ENCODE measurements at places on chromosomes 5 and 9. TPM values are rescaled to one million over a fixed set of nuclear protein-coding genes. Genes with fewer than 3 reads are reported as not detected.

The OBP2B gene
- not detected for total RNA-seq

The BASP1 gene
- 2.4 TPM for total RNA-seq

The SMIM33 gene
- total RNA-seq: not detected

The CIZ1 gene
- 9.4 TPM for total RNA-seq

The GALNT10 gene
- total RNA-seq: 30.2 TPM

The NCBP1 gene
- 22.9 TPM for total RNA-seq

The TEK gene
- total RNA-seq: 108 TPM

The ORM1 gene
- not detected for total RNA-seq

The GABRA1 gene
- not detected for total RNA-seq

- no peak for DNase-seq
These were observed 400.7 kb downstream of the PSAT1 start for GRCh38 chr9:78697618-78698017.

DNA sequence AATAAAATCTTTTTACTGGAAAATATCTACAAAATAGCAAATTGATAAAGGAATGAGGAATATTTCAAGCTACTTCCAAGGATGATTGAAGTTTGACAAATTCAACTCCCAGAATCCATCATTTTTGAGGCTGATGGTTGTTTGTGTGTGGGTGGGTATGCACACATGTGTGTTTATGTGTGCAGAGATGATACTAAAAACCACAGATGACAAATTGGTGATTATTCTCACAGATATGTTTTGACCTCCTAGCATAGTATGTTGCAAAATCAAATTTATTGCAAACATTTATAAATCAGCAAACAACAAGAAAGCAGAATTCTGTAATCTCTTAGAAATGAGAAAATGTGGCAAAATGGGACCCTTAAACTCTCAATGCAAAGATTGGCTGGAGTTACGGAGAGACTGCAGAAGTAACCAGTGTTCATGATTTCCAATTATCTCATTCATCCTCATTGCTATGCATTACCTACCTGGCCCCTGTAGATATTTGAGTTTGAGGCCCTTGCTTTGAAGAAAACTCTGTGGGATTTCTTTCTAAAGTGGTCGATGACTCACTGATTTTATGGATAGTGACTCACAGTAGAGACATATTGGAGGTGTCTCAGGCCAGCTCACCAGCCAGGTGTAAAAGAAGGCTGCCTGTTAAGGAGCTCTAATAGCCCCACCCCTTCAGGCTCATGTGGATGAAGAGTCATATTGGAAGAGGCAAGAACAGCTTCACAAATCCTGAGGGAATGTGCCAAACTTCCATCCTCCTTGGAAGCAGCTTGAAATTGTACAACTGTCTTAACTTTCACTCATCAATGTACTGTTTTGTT lies 44.6 kb upstream of the TMC1 start:
- peak; percentile 76 for DNase-seq

DNA sequence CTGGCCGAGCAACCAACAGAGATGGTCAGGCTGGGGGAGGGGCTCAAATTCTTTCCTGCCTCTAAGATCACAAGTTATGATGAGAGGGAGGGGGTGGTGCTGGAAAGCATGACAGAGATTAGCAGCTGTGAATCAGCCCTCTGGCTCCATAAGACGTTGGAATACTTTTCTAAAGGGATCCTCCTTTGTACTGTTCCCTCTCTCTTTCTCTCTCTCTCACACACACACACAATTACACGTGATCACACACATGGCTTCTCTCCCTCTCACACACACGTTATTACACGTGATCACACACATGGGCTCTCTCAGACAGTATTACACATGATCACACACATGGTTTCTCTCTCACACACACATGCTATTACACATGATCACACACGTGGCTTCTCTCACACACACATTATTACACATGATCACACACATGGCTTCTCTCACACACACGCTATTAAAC lies at the start of gene SLC45A2:
TSS of gene SLC45A2 (minus strand) at position 23 of the 454 bp plus-strand sequence. CDS start 110 bp downstream, outside the sequence.
- DNase-seq: no peak

DNA sequence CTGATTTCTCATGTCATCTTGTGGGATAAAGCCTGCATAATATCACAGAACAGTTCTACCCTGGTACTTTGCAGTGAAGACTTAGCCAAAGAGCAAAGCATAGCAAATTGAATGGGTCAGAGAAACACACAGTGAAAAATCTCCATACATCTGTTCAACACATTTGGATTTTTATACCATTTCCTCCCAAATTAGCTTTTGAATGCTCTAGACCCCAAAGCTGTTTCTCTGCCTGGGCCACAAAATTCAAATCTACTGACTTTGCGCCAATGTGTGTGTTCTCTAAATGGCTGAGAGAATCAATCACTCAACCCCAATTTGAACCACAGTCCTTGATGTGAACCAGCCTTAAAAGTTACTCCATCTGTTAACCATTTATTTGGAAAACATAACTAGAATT lies 236.9 kb upstream of the NFIL3 start:
- DNase-seq: no peak

- no peak for DNase-seq
These were observed 341.5 kb upstream of the CDH10 start for GRCh38 chr5:24986326-24986725.

GRCh38 chr9:97740848-97741821 lies 44.0 kb upstream of the XPA start:
- peak; percentile 41 for DNase-seq

DNA sequence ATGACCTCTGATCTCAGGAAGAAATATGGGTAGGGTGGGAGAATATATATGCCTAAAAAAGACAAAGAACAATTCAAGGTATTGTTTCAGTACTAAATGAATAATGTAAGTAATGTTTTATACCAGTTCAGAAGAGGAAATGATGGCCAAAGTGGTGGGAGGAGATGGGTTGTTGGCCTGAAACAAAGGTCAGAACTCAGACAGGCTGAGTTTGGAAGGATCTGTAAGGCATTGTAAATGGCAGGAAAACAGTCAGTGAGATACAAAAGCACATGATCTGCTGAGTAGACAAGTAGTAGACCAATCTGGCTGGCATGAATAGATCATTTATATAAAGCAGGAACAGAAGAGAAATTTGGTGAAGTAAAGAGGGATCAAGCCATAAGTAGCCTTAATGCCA lies 175.8 kb upstream of the PLCXD3 start:
- DNase-seq: peak; percentile 41

- DNase-seq: peak; percentile 54
These were observed 27.6 kb downstream of the TLX3 start for GRCh38 chr5:171336521-171337209.

DNA sequence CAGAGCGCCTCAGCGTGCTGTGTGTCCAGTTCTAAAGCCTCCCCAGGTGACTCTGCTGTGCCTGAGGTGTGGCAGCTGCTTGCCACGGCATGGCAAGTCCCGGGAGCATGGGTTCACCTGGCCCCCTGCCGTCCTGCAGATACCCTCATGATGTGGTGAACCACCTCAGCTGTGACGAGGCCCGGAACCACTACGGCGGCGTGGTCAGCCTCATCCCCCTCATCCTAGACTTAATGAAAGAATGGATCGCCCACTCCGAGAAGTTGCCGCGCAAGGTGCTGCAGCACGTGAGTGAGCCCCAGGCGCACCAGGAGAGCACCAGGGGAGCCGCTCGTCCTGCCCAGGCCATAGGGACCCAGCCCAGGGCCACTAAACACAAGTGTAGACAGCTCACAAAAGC lies 9.5 kb downstream of the SPACA9 start:
- DNase-seq: no peak

- no peak for DNase-seq
These were observed 300 bp upstream of the SVEP1 start for GRCh38 chr9:110579862-110580219.

DNA sequence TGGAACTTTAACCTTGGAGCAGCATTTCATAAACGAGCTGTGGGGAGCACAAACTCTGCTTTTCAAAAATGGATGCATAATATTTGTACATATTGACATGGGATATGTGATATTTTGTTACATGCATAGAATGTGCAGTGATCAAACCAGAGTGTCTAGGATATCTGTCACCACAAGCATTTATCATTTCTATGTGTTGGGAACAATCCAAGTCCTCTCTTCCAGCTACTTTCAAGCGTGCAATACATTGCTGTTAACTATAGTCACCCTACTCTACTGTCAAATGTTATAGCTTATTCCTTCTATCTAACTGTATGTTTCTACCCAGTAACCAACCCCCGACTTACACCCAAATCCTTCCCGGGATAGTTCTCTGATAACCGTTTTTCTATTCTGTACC lies 15.0 kb upstream of the C5orf58 start:
- no peak for DNase-seq

DNA sequence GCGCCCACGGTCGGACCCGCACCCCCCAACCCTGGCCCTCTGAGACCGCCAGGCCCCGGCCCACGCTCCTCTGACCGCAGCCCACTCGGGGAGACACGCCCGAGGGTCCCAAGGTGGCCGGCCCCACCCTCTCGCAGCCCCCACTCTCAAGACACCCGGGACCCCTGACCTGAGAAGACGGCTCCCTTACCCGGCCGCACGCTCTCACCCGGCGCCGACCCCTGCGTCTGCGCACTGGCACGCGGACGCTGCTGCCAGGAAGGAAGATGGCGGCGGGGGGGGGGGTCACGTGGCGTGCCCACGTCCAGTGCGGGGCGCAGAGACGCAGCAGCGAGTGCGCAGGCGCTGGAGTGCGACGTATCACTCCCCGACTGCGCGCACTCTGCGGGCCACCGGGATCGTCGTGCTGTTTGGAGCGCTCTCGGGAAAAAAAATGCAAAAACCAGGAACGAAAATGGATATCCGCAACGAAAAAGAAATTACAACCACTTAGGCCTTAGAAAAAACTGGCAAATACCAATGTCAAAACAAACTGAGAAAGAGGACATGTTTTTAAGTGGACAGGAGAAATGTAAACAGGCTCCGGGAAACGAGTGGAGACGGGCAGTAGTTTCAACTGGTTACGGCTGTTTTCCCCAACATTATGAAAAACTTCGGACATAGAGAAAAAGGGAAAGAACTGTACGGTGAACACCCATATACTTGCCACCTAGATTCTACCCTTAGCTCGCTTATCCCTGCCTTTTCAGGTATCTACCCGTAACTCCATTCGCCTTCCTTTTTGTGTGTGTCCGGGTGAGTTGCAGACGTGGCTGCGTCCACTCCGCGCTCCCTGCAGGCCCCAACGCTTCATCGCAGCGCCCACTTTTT lies at the start of gene MRPL36:
TSS of gene MRPL36 (minus strand) at position 236 of the 870 bp plus-strand sequence. CDS start 902 bp downstream, outside the sequence.
- peak; percentile 96 for DNase-seq

DNA sequence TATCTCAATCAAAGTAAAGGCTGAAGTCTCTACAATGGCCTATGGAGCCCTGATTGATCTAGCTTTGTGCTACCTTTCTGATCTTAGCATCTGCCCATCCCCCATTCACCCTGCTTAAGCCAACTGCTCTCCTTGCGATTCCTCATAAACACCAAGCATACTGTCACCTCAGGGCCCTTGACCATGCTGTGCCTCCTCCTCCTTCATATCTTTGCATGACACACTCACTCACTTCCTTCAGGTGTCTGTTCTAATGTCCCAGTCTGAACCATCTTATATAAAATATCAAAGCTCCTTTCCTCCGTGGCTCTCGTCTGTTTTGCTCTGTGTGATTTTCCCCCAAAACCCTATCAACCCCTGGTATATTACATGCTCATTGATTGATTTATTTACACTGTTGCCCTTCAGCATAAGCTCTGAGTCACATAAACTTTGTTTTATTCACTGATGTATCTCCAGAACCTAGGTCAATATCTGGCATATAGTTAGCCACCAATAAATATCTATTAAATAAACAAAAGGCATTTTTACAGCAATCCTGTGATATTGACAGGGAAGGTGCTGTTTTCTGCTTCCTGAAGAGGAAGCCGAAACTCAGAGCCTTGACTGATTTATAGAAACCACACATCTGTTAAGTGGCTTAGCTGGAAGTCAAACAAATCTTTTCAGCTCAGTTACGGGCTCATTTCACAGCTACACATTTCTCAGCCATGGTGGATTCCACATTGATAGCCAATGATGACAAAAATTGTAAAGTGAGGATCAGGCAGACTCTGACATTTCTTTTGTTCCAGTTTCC lies 103.6 kb downstream of the BOD1 start:
- no peak for DNase-seq

DNA sequence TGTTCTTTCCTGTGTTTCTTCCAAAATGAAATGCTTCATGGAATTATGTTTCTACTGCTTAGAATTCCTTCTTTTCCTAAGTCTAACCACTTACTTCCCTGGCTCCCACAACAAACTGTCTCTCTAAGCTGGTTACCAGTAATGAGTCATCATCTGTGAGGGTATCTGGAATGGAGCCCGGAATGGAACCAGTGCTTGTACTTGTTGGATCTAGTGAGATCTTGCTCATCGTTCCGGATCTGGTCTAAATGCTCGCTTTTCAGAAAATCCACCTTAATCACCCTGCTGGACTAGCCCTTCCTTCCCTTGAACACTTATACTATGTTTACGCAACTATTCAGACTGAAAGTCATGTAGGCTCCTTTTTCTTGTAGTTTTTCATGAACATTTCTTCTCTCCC lies 184.8 kb downstream of the PBX3 start:
- peak; percentile 83 for DNase-seq

DNA sequence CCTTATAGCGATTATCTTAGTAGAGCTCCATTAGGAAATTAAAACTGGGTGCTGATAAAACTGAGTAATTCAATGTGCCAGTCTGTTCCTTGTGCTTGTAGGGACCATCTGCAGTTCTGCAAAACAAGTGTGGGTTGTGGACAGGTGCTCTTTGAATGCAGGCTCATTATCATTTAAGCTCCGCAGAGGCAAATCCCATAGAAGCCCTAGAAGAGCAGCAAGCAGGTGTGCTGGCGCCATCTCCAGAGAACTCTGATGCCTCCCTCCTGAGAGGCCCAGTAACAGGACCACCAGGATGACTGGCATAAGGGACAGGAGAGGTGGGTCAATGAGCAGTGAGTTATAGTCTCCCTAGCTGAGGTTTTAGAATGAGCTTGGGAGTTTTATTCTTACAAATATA lies 1342.4 kb upstream of the DMAC1 start:
- no peak for DNase-seq

- no peak for DNase-seq
These were observed 9.2 kb downstream of the SPINK4 start for GRCh38 chr9:33249087-33249658.
